CD4-positive, alpha-beta T cell treated with Interferon alpha-2 for 1 hour (primary cell): ENCODE measurements at places on chromosomes 16 and 17.

DNA sequence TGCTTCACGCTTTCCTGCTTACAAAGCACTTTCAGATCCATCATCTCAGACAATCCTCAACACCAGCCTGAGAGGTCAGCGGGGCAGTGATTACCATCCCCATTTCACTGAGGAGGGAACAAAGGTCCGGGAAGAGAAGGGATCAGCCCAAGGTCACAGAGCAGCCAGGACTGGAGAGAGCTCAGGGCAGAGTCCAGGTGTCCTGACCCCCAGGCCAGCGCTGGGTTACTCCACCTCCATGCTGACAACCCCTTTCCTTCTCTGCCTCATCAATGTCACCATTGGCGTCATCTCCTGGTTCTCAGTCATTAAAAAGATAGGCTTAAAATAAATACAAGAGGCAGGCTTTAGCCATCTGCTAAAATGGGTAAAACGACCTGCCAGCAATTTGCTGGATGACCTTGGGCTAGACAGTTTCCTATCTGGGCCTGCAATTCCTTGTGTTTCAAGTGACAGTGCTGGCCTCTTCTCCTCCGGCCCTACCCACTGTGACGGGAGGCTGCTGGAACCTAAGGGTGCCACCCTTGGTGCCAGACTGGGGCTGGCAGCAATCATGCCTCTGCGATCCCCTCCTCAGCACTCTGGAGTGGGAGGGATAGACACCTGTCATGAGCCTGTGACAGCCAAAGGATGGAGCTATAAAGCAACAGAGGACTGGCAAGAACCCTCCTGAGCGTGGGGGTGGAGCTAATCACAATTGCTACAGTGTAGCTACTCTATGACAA, 79.5 kb upstream of the CCL1 start:
- no peak for DNase-seq

DNA sequence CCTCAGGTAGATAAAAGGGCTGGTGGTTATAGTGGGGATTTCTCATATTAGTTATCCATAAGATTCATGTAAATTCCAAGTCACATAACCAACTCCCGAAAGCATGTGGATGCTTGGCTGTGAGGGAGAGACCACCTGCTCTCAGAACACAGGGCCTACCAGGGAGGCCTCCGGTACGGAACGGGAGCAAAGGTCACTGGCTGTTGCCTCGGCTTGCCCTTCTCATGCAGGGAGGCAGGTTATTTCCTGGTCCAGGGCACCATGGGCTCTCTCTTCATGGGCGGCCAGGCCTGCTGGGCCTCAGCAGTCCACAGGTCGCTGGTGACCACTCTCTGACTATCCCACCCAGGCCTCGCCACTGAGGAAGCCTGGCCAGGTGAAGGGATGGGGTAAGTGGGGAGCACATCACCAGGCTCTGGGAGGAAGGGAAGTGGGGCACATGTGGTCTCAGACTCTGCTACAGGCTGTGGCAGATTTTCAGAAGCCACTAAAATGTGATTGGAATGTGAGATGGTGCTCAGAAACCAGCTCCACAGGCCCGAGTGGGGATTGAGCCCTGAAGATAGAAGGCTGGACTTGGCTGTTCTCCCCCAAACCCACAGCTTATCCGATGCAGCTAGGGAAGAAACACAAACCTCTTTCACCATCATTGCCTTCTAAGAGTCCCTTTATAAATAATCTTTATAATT, 45.4 kb downstream of the HNF1B start:
- DNase-seq: no peak

GRCh38 chr17:2684549-2684948, 27.0 kb downstream of the CLUH start:
- DNase-seq: no peak

- peak; percentile 58 for DNase-seq
Measured at GRCh38 chr16:67389911-67390815, 3.1 kb downstream of the TPPP3 start.

- no peak for DNase-seq
Measured at GRCh38 chr16:58962811-58963210, 228.7 kb upstream of the GOT2 start.

DNA sequence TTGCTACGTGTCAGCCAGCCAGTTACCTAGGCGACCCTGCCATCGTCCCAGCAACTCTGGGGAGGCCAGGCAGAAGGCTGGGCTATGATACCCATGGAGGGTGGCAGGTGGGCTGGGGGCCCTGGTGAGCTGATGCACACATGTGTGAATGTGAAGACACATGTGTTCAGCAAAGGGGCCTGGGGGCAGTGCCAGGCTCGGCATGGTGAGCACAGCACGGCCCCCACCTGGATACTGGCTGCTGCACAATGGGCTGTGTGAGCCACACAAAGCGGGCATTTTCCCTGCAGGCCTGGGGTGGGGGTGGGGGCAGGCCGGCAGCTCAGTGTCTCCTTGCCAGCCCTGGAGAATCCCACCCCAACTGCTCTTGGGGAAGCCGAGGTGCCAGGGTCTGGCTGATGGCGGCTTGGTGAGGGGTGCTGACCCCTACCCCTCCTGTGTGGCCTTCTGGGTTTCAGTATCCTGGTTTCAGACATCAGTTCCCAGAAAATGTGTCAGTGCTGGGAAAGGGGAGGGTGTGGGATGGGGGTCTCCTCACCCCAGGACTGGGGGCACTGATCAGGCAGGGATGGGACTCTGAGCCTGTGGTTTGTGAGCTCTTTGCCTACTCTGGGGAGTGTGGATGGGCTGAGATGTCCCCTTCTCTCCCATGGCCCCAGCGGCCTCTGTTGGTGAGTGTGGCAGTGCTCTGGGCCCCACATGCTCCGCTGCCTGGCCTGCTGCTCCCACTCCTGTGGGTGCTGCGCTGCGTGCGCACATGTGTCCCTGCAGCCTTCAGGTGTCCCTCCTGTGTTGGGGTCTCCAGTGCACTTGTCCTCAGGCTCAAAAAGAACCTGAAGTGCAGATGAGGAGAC, 5.1 kb downstream of the LLGL1 start:
- DNase-seq: no peak

GRCh38 chr17:17815062-17815406, 21.8 kb downstream of the SREBF1 start:
- DNase-seq: no peak

DNA sequence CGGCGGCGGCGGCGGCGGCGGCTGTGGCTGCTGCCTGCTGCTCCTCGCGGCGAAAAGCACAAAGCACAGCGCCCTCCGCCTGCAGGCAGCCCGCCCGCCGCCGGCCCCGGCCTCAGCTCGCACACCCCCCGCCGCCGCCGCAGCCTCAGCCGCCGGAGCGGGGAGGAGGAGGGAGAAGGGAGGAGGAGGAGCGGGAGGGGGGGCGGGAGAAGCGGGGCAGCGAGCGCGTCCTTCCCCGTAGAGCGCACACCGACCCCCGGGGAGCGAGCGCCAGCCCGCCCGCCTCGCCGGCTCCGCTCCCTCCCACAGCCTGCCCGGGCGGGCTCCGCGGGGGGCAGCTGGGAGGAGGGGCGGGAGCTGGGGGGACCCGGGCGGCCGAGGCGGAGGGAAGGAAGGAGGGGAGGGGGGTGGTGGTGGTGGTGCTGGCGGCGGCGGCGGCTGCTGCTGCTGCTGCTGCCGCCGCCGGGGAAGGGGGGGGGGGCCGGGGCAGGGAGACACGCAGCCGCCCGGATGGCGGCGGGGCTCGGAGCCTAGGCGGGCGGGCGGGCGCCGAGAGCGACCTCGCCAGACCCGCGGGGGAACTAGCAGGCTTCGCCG, at the start of gene UBTF:
TSS of gene UBTF (minus strand) at position 60 of the 597 bp plus-strand sequence. CDS start 1,446 bp downstream, outside the sequence.
- peak; percentile 86 for DNase-seq

DNA sequence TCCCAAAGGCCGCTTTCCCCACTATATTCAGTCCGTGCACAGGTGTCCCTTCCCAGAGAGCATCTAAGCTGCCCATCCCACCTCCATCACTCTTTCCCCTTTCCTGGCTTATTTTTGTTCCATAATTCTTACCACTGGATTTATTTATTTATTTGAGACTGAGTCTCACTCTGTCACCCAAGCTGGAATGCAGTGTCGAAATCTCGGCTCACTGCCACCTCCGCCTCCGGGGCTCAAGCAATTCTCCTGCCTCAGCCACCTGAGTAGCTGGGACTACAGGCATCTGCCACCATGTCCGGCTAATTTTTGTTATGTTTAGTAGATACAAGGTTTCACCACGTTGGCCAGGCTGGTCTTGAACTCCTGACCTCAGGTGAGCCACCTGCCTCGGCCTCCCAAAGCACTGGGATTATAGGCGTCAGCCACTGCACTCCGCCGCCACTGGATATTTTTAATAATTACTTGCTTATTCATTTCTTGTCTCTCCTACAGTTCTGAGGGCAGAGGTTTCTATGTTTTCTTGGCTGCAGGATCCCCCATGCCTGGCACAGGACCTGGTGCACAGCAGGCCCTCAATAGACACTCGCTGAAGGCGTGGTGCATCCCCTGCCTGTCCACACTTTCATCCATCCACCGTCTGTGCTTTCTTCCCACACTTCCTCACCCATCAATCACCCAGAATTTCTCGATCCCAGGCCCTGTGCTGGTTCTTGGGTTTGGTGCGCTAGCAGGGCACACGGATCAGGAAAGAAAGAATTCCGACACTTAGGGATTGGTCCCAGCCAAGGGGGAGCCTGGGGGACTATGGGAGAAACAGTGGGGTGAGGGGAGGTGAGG, 9.9 kb upstream of the ADGRG1 start:
- DNase-seq: no peak

DNA sequence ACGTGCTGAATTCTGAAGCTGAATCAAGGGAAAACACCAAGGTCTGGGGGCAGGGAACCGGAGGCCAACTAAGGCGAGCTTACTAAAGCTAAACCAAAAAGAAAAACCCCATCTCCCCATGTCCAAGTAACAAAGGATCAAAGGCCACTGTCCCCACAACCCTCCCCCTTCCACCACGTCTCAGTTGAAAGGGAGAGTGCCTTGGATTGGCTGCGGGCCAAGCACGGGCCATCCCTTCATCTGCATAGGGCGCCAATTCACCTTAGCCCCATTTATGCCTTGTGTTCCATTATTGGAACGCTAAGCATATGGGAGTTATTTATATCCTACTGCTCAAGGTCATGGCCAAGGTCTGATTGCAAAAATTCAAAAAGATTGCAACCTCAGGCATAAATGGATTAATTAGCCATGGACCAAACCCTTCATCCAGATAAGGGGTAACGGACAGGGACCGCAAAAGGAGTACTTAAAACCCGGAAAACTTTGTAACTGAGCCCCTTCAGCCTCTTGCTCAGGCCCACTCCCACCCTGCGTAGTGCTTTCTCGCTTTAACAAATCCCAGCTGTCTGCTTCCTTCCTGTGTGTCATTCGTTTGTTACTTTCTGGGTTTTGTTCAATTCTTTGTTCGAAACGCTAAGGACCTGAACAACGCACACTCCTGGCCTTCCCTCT, 740 bp upstream of the ATP6V0D1 start:
- peak; percentile 61 for DNase-seq

- no peak for DNase-seq
Measured at GRCh38 chr16:12740986-12741610, 62.6 kb downstream of the CPPED1 start.

DNA sequence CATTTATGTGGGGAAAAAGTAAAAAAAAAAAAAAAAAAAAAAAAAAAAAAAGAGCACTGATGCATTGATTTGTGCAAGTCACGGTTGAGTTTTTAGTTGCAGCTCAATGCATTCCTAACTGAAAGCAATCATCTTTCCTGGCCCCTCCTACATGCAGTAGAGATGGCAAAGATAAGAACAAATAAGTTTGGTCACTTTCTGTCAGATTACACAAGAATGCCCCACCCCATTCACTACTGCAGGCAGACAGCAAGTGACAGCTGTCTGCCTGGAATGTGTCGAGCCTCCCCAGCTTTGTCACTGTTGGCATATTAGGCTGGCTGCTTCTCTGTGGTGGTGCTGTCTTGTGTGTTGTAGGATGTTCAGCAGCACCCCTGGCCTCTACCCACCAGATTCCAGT, 243.5 kb downstream of the FOXL1 start:
- DNase-seq: no peak

- DNase-seq: no peak
Measured at GRCh38 chr16:78096386-78096785, 3.1 kb upstream of the WWOX start.

GRCh38 chr16:10111156-10111761, 71.0 kb downstream of the GRIN2A start:
- DNase-seq: no peak

- no peak for DNase-seq
Measured at GRCh38 chr17:51322390-51323029, 62.2 kb downstream of the UTP18 start.

DNA sequence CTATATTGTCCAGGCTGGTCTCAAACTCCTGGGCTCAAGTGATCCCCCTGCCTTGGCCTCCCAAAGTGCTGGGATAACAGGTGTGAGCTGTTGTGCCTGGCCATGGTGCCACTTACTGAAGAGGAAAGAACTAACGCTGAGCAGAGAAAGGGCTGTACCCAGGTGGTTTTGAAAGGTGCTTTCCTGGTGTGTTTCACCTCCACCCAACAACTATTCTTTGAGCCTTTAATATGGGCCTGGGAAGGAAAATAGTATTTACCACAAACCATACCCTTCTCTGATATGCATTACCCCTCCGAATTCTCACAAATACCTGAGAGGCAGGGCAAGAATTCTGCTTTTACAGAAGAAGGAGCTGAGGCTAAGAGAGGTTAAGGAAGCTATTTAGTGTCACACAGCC, 24.8 kb downstream of the KPNA2 start:
- DNase-seq: no peak

DNA sequence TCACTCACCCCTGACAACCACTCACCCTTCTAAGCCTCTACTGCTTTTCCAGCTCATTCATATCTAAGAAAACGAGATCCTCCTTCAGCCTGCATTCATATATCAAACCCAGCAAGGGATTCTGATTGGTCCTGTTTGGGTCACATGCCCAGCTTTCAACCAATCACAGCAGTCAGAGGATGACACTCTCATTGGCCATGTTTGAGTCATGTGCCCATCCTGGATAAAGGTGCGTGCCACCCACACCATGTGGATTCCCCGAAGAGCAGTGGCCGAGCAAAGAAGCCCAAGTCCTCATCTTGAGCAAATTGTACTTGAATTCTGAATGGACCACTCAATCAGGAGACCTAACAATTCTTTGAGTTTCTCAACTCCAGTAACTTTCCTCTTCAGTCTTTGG, 45.0 kb downstream of the SCNN1G start:
- DNase-seq: no peak

DNA sequence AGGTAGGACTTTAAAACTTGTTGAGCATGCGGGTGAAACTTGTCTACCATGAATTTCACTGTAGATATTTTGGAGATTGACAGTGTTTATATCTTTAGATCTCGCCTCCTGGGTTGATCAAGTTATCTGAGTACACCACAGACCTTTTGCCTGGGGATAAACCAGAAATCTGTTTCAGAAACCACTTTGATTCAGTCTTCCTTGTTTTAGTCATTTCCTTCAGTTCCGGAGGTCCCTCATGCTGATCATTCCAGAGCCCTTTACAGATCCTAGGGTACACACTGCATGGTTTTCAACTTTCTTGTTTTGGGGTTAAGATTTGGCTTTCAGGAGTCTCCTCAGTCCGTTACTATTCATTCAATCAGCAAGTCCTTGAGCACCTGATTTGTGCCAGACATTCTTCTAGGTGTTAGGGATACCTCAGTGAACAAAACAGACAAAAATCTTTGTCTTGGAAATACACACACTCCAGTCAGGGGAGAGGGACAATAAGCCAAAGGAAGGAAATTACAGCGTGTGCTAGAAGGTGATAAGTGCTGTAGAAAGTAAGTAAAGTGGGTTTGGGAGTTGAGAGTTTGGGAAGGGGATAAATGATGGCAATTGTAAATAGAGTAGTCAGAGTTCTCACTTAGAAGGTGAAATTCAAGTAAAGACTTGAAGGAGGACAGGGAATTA, 12.2 kb downstream of the NOD2 start:
- DNase-seq: no peak

GRCh38 chr17:48814504-48814903, 2.5 kb downstream of the TTLL6 start:
- peak; percentile 53 for DNase-seq
